Lung (tissue), 17 donors: ENCODE measurements at places on chromosomes 3 and 15.

GRCh38 chr3:52350981-52351761 is 35.1 kb downstream of the DNAH1 start:
- H3K4me3 ChIP-seq: no peak overlapping the region
- no peak overlapping the region for H3K27ac ChIP-seq
- H3K27me3 ChIP-seq: no peaks in the 10 kb centered on the region

DNA sequence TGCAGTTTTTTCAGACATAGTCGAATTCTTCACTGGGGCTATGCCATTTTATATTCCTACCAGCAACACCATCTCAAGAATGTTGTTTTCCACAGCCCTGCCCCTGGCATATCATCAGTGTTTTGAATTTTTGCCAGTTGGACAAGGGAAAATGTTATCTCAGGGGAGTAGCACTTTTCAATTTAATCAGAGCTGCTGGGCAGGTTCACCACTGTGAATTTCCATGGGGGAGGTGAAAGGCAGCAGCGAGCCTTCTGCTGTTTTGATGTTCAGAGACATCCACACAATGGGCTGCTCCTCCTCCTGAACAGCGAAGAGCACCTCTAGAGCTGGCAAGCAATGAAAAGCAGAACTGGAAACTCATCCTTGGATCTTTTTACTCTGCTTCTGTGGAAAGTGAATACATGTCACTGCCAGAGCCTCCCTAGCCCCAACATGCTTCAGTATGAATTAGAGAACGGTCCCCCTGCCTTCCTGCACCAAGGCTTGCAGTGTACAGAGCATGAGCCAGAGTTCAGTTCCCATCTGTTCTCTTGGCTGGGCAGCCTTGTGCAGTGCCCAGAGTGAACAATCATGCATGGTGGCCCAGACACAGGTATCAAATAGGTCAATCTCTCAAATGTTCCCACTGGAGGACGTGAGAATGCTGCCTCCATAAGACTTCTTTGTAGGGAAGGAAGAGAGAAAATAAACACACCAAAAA is 56.1 kb upstream of the RAD18 start:
- no peak for DNase-seq
- H3K27me3 ChIP-seq: no peaks in the 10 kb centered on the region
- H3K27ac ChIP-seq: no peak overlapping the region
- no peak overlapping the region for H3K4me3 ChIP-seq
- H3K36me3 ChIP-seq: peaks cover 15% of the 10 kb centered on the region
- H3K4me1 ChIP-seq: peaks cover 4% of the 10 kb centered on the region

- no peaks in the 10 kb centered on the region for H3K27me3 ChIP-seq
- H3K4me1 ChIP-seq: no peaks in the 10 kb centered on the region
- H3K4me3 ChIP-seq: no peak overlapping the region
- peaks cover 4% of the 10 kb centered on the region for H3K36me3 ChIP-seq
- H3K27ac ChIP-seq: no peak overlapping the region
Measured at GRCh38 chr3:29721789-29722188, 440.9 kb downstream of the RBMS3 start.

GRCh38 chr15:72962054-72962702 is 90.1 kb upstream of the NEO1 start:
- no peaks in the 10 kb centered on the region for H3K4me1 ChIP-seq
- no peaks in the 10 kb centered on the region for H3K36me3 ChIP-seq
- no peak overlapping the region for H3K4me3 ChIP-seq
- no peak overlapping the region for H3K27ac ChIP-seq
- no peaks in the 10 kb centered on the region for H3K27me3 ChIP-seq

DNA sequence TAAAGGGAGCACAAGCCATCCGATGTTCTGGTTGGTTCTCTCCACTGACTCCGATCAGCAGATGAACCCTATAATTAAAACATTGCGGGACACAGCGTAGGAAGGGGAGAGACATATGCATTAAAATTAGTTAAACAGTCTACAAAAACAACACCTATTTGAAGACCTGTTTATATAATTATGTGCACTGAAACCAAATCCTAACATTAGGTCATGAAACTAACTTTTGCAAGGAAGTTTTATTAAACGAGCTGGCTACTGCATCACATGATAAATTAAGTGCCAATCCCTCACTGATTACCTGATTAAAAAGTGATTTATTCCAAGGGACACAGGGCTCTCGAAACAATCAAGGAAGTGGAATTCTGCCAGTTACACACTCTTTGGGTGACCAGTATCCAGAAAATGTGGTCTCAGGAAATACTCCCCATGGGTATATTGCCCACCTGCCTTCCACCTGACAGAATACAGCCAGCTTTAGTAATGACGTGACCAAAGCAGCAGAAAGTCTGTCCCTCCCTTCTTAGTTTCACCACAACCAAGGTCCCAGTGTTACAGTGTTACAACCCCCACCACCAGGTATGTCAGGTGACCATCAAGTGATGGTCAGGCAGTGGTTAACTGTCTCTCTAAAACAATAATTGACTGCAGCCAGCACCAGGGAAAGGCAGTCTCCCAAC is 69.5 kb downstream of the HERC1 start:
- no peaks in the 10 kb centered on the region for H3K4me1 ChIP-seq
- no peaks in the 10 kb centered on the region for H3K36me3 ChIP-seq
- no peak overlapping the region for H3K27ac ChIP-seq

DNA sequence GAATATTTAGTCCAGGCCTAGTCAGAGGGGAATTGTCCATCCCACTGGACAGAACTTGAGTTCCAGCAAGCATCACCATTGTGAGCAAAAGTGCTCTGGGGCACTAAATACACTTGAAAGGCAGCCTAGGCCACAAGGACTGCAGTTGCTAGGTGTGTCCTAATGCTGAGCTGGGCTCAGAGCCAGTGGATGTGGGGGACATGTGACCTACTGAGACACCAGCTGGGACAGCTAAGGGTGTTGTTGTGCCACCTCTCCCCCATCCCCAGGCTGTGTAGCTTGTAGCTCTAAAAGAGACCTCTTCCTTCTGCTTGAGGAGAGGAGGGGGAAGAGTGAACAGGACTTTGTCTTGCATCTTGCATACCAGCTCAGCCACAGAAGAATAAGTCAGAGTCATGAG is 120.9 kb downstream of the DTWD1 start:
- no peak overlapping the region for H3K4me3 ChIP-seq
- DNase-seq: no peak
- H3K36me3 ChIP-seq: no peaks in the 10 kb centered on the region
- H3K27ac ChIP-seq: no peak overlapping the region

- H3K4me1 ChIP-seq: no peaks in the 10 kb centered on the region
- no peak overlapping the region for H3K4me3 ChIP-seq
- H3K27me3 ChIP-seq: no peaks in the 10 kb centered on the region
- no peaks in the 10 kb centered on the region for H3K36me3 ChIP-seq
- H3K27ac ChIP-seq: no peak overlapping the region
Measured at GRCh38 chr15:69951256-69951897, 146.3 kb downstream of the TLE3 start.
